Ecto neural progenitor cell (in vitro differentiated cells): ENCODE measurements at places on chromosomes 4 and X.

GRCh38 chr4:44447563-44448504 is 775 bp downstream of the KCTD8 start:
- peak; percentile 75 for DNase-seq

- DNase-seq: no peak
Measured at GRCh38 chrX:118249146-118249545, 96.8 kb upstream of the WDR44 start.

DNA sequence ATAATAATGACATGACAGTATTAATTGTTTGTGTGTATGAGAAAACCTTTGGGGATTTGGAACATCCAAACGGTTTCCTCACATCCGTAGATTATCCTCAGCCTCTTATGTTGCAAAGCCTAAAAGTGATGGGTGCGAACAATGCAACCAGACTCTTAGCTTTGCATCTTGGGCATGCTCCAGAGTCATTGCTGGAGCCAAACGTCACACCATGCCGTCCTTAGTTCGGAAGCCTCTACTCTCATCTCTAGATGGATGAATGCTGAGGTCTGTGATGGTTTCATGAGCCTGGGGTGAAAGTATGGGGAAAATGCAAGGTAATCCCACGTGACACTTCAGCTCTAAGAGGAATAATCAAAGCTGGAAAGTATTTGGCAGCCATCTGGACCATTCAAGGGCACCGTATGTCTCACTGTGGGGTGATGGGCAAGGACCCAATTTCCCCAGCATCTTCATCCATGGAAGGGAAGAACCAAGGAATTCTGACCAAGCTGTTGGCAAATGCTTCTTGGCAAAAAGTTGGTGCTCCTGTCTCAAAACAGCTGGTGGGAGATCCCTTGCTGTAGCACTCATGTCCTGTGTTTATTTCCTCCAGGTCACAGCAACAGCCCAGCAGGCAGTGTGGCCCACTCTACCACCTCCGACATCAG is 6.3 kb upstream of the RTL5 start:
- DNase-seq: no peak

DNA sequence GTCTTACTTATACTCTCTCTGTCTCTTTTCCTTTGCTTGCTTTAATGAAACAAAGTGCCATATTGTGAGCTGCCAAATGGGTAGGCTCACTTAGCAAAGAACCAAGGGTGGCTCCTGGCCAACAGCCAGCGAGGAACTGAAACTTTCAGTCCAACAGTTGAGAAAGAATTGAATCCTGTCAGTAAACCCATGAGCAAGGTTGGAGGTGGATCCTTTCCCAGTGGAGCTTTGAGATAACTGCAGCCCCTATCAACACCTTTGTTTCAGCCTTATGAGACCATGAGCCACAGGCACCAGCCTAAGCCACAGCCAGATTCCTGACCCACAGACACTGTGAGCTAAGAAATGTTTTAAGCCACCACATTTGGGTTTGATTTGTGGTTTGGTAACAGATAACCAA is 362.2 kb downstream of the PDGFC start:
- DNase-seq: no peak

DNA sequence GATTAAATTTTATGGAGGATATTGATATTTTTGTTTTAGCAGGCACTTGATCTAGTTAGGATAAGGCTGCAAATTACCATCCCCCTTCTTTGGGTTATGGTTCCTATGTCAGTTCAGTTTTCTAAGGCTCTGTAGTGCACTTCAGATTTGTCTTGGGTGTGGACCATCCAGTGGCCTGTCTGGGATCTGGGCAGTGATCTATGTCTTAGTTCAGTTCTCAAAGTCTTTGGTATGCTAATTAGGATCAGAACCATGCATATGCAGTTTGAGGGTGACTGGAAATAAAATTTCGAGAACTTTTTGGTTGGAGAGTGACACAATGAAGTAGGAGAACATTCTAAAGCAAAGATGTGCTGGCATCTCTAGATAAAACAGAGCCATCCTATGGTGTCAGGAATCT is 388.2 kb downstream of the MID1IP1 start:
- DNase-seq: no peak

- DNase-seq: no peak
Measured at GRCh38 chrX:71217298-71217697, 5.7 kb upstream of the GJB1 start.

DNA sequence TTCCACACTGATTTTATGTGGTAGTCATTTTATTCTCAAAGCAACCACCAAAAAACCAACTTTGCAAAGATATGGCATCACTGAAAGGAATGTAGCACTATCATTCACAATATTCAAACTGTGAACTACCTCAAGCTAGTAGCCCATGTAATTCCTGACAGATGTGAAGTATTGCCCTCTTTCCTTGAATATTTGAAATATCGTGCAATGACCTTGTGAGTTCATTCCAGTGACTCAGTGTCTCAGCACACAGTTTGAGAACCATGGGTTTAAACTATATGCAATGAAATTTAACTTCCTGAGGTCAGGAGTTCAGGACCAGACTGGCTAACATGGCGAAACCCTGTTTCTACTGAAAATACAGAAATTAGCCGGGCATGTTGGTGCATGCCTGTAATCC is 20.9 kb upstream of the IQCM start:
- DNase-seq: no peak

- DNase-seq: no peak
Measured at GRCh38 chr4:109232681-109233080, 69.8 kb downstream of the COL25A1 start.

- no peak for DNase-seq
Measured at GRCh38 chrX:37357436-37357835, 8.3 kb downstream of the PRRG1 start.

DNA sequence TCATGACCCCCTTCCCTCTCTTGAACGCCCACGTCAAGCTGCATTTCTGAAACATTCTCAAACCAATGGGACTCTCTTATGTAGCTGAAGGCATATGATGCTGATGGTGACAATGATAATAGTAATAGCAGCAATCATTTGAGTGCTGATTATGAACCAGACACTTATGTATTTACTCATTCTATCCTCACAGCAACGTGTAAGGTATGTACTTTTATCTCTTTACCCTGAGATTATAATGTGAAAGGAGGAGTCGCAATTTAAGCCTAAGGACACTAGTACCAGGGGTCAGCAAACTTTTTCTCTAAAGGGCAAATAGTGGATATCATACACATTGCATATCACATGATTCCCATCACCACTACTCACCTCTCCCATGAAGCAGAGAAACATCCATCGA is 8.5 kb downstream of the PGM2 start:
- no peak for DNase-seq

DNA sequence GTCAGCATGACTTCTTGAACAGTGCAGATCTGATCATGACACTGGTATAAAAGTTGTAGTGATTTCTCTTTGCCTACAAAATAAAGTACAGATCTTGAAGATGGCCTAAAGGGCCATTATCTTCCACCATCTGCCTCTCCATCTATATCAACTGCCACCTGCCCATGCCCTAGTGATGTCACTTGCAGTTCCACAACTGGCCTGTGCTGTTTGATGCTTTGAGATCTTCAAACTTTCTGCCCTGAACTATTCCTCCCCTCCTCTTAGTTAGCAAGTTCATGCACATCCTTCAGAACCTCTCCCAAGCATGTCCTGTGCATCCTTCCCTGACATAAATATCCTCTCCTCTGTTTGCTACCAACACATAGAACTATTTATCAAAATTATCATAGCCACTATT is 217.0 kb downstream of the SOWAHB start:
- DNase-seq: no peak

DNA sequence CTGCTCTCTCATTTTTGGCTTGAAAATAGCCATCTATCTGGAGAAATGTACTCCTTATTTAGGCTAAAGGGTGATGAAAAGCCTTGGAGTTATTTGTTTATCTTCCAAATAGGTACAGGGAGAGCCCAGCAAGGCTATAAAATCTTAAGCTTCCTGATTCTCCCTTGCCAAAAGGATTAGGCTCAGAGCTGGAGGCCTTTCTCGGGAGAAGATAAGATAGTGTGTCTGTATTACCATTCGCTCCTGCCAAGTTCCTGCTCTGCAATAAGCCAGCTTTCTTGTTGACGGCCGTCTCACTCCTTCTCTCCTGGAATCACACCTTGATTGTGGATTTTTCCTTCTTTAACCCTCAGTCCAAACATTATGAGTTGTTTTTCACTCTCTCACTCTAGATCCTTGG is 171.8 kb upstream of the TTC29 start:
- DNase-seq: no peak
